ENCODE measurements at places on chromosomes 4 and X.

- no peak for DNase-seq
Observed at GRCh38 chr4:149176039-149176438, 639.6 kb downstream of the IQCM start.

GRCh38 chrX:103356130-103356798 is at the start of gene TCEAL9:
Gene TCEAL9 (plus strand): TSS chrX:103356506. CDS start chrX:103357685, 1,179 bp downstream.
- DNase-seq, result peak; percentile 55

- peak; percentile 43 for DNase-seq
Observed at GRCh38 chr4:140637836-140638235, 69.1 kb upstream of the UCP1 start.

DNA sequence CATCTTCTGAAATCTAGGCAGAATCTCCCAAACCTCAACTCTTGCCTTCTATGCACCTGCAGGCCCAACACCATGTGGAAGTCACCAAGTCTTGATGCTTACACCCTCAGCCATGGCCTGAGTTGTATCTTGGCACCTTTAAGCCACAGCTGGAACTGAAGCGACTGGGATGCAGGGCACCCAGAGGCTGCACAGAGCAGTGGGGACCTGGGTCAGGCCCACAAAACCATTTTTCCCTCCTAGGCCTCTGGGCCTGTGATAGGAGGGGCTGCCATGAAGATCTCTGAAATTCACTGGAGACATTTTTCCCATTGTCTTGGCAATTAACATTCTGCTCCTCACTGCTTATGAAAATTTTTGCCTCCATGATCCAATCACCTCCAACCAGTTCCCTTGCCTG is 1388.5 kb downstream of the ADGRL3 start:
- DNase-seq, result no peak

DNA sequence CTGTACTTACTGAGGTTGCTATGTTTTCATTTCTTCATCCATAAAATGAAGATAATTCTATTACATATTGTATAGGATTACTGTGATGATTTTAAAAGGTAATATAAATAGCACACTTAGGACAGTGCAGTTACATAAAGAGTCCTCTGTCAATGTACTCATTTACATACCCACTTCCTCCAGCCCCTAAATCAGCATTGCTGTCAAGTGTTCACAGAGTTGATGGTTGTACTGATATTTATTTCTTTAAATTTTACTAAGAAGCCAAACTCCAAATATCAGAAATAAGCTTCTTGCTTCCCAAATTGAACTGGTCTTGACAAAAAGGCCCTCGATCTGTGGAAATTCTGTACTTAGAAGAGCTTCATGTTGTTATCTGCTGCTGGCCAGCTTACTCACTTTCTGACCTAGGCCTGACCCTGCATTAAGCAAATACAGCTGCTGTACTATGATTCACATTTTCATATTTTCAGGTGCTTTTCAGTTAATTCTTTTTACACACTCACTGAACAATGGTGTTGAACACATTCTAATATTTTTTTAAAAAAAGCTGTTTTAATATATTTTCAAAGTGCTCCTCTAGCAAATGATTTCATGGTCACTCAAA is 259.6 kb downstream of the UNC5C start:
- no peak for DNase-seq

- no peak for DNase-seq
Observed at GRCh38 chrX:119417376-119417775, 18.2 kb downstream of the SLC25A43 start.

All from DND-41 (cell line).